ENCODE measurements at places on chromosomes 4 and X. TPM values are rescaled to one million over a fixed set of nuclear protein-coding genes. Genes with fewer than 3 reads are reported as not detected.

The SOD3 gene
- total RNA-seq: not detected

- DNase-seq: no peak
These were observed 141.7 kb downstream of the GPAT3 start for GRCh38 chr4:83677656-83678055.

- no peak for DNase-seq
These were observed 1.9 kb upstream of the FAM9C start for GRCh38 chrX:13046141-13046855.

The TSPAN6 gene
- not detected for total RNA-seq
